Osteoblast (primary cell): ENCODE measurements at places on chromosomes 16 and 17. TPM values are rescaled to one million over a fixed set of nuclear protein-coding genes. Genes with fewer than 3 reads are reported as not detected.

TBC1D3K gene
- total RNA-seq, result not detected in 2 replicates

GLIS2 gene
- 5.0 and 5.4 TPM in 2 replicates for total RNA-seq

CDC6 gene
- total RNA-seq, result 5.1 and 8.3 TPM in 2 replicates

TBKBP1 gene
- 11.8 and 11.9 TPM in 2 replicates for total RNA-seq

TMIGD1 gene
- total RNA-seq, result not detected in 2 replicates

CMTM1 gene
- 4.0 and 4.1 TPM in 2 replicates for total RNA-seq

ZP2 gene
- total RNA-seq, result not detected in 2 replicates

RAC3 gene
- 0.59 and 1.8 TPM in 2 replicates for total RNA-seq

SLC5A2 gene
- not detected in 2 replicates for total RNA-seq

PIPOX gene
- 1.4 and 1.8 TPM in 2 replicates for total RNA-seq

TAT gene
- total RNA-seq, result under 0.01 TPM in 1 of 2 replicates, not detected in the other

KRTAP1-5 gene
- 25.0 and 31.8 TPM in 2 replicates for total RNA-seq

KLHDC4 gene
- total RNA-seq, result 22.1 and 23.3 TPM in 2 replicates

IL34 gene
- 5.6 and 9.4 TPM in 2 replicates for total RNA-seq

TMC7 gene
- total RNA-seq, result 1.1 and 1.5 TPM in 2 replicates

ABCC11 gene
- total RNA-seq, result under 0.01 and 0.29 TPM in 2 replicates

CFAP119 gene
- total RNA-seq, result 2.4 and 2.9 TPM in 2 replicates

C1QTNF1 gene
- 13.8 and 14.4 TPM in 2 replicates for total RNA-seq
